Activated T-helper 1 cell treated with anti-CD3 and anti-CD28 coated beads, Interleukin-12 subunit alpha, Interleukin-12 subunit beta, Interleukin-2, Interleukin-4 antibody, amounts not matched to agents 30 ng/mL and 10 ng/mL and 1 ng/mL, durations not matched to agents 14 hours and 24 hours and 36 hours (primary cell): ENCODE measurements at places on chromosomes 7 and 10. TPM values are rescaled to one million over a fixed set of nuclear protein-coding genes. Genes with fewer than 3 reads are reported as not detected.

Gene CCDC172
- total RNA-seq: not detected in 2 replicates

- no peak for DNase-seq
Measured at GRCh38 chr10:88657901-88658300, 6.3 kb upstream of the LIPF start.

- no peak for DNase-seq
Measured at GRCh38 chr10:68492118-68492517, 20.3 kb upstream of the DNA2 start.

DNA sequence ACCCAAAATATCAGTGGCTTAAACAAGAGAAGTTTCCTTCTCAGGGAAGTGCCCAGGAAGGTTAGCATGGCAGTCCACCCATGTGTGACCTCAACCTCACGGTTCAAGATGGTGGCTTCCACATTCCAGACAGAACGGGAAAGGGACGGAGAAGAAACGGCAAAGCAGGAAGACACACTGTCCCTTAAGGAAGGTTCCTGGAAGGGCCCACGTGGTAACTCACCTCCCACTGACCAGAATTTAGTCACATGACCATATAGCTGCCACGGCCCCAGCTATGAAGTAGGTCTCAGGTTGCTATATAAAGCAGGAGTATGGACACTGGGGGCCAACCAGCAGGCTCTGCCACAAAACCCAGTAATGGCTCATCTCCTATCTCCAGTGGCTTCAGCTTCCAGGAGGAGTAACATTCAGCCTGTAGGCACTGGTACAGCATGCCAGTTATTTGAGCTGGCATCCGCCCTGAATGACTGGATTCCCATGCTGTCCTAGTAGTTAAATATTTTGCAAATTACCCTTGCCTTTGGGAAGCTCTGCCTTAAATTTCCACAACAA lies 278.5 kb upstream of the KLF14 start:
- DNase-seq: no peak

DNA sequence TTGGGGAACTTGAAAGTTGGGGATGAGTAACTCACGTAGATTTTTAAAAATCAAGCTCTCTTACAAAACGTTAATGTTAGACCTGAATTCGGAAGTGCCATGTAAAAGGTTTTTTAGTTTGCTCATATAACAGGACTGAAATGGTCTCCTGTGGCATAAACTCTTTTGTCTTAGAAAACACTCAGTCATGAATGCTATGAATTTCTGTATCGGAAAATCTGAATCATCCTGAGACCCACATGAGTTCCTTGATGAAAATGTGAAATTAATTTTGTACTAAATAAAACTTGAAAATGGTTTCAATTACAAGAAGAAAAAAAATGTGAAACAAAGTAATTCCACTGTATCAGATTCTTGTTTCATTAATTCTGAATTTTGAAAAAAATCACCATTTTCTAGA lies 134.8 kb upstream of the BMPER start:
- no peak for DNase-seq

- no peak for DNase-seq
Measured at GRCh38 chr7:77383333-77383740, 32.8 kb downstream of the GSAP start.

Gene SPAM1
- not detected in 2 replicates for total RNA-seq

DNA sequence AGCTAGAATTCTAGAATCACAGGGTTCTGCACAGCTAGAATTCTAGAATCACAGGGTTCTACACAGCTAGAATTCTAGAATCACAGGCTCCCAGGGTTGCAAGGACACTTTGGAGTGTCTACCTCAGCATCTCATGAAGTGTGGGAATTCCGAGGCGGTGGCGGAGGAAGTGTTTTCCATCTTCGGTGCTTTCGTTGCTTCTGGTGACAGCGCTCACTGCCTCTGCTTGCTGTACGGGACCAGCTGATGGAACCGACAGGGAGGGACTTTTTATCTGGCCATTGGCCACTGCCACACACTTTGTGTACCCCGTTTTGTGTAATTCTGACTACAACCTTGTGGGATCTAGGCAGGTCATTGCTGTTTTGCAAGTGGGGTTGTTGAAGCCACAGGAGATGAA lies 29.5 kb downstream of the LHPP start:
- DNase-seq: no peak

Gene NXPH1
- total RNA-seq: not detected in 2 replicates

- no peak for DNase-seq
Measured at GRCh38 chr7:36884910-36885309, 160.6 kb upstream of the AOAH start.

- no peak for DNase-seq
Measured at GRCh38 chr10:89164920-89165319, 42.2 kb downstream of the CH25H start.

- no peak for DNase-seq
Measured at GRCh38 chr10:126332576-126332975, 55.7 kb downstream of the ADAM12 start.

- peak; percentile 32 for DNase-seq
Measured at GRCh38 chr7:139767561-139767982, 10.2 kb downstream of the HIPK2 start.
